Esophagus muscularis mucosa (tissue), 4 donors: ENCODE measurements at places on chromosomes 16 and 17. TPM values are rescaled to one million over a fixed set of nuclear protein-coding genes. Genes with fewer than 3 reads are reported as not detected.
A peak's percentile ranks its signal among the peaks of the same experiment; 100 is the strongest.

The ASPHD1 gene
- not detected for total RNA-seq

The MED13 gene
- 48.9 TPM for total RNA-seq

The ZNF771 gene
- 24.4 TPM for total RNA-seq

The FA2H gene
- total RNA-seq = 0.92 TPM

DNA sequence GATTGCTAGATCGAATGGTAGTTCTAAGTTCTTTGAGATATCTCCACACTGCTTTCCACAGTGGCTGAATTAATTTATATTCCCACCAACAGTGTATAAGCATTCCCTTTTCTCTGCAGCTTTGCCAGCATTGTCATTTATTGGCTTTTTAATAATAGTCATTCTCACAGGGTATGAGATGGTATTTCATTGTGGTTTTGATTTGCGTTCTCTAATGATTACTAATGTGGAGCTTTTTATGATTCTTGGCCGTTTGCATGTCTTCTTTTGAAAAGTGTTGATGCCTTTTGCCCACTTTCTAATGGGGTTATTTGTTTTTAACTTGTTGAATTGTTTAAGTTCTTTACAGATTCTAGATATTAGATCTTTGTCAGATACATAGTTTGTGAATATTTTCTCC is 36.5 kb upstream of the BCAS3 start:
- no peak for DNase-seq

DNA sequence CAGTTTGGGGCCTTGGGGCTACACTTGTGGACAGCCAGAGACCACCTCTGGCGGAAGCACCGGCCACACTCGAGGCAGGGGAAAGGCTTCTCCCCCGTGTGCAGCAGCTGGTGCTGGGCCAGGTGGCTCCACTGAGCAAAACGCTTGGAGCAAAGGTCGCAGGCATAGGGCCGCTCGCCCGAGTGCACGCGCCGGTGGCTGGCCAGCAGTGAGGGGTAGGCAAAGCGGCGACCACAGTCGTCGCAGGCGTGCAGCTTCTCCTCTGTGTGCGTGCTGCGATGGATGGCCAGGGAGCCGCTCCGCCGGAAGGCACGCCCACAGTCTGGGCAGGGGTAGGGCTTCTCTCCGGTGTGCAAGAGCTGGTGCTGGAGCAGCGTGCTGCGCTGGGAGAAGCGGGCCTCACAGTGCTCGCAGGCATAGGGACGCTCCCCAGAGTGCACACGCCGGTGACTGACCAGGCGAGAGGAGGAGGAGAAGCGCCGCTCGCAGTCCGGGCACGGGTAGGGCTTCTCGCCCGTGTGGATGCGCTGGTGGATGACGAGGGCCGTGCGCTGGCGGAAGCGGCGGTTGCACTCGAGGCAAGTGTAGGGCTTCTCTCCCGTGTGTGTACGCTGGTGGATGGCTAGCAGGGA is 5.8 kb downstream of the ZNF689 start:
- DNase-seq = no peak

GRCh38 chr17:72719206-72719577 is 373.3 kb downstream of the SLC39A11 start:
- DNase-seq = no peak

DNA sequence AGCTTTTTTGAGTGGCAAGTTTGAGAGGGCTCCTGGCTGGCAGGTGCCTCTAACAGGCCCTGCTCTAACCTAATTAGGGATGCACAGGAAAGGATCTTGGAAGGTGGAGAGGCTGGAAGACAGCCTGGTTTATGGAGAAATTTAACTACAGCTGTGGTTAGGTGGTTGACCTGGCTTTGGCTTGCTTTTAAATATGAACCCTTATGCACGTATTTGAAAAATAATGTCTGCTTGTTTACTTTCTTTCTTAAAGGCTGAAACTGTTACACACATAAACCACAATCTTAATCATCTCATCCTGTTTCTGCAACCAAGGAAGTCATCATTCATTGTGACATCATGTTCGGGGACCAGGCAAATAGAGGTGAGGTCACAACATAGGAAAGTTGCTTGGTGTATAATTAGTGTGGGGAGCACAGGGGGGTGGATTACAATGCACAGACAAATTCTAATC is 23.1 kb upstream of the DHRS13 start:
- DNase-seq = no peak

The MYO15B gene
- 61.9 TPM for total RNA-seq

DNA sequence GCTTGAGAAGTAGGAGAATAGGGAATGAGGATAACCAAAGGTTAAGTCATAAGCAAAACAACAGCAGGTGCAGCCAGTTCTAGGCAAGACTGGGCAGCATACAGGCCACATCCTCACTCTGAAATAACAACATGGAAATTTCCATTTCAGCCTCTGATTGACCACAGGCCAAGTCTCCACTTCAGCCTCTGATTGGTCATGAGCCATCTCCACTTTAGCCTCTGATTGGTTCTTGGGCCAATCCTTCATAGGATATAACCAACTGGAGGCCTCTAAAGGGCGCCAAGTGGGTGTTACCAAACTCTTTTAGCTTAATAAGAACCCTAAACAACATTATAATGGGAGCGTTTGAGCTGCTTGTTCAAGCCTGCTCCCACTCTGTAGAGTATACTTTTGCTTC is 512.0 kb downstream of the NPIPA7 start:
- DNase-seq = peak; percentile 68

GRCh38 chr17:30505868-30506417 is 28.7 kb downstream of the GOSR1 start:
- no peak for DNase-seq

DNA sequence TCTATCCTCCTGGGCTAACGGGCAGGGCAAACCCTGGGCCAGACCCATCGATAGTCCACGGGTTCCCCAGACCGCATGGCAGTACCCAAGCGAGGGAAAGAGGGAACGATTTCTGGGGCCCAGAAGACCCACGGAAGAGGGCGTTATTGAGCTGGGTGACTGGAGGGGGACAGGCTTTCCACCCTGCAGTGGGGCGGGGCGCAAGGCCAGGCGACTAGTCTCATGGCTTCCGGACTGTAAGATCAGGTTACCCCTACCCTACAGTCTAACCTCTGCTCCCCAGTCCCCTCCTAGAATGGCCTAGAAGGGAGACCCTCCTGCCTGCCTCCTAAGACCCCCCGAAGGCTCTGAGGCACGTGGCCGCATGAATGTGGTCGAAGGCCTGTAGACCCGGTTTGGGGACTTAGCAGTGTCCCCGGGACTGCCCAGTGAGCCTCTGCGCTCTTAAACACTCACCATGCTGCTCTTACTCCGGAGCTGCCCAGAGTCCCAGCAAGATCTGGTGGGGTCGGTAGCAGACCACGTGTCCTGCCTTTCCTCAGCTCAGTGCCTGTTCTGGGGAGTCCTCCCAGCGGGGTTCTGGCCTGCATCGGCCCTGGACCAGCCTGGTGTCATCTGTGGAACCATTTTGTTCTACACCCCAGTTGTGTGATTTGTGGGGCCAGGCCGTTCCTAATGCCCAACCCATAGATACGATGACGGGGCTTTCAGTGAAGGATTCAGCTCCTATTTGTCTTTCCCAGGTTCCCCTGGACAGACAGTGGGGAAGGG is 13.2 kb upstream of the AURKB start:
- DNase-seq = no peak

The SPNS2 gene
- 19.4 TPM for total RNA-seq

- DNase-seq = no peak
Observed at GRCh38 chr16:55710466-55710865, 54.7 kb downstream of the SLC6A2 start.

The SLC35G6 gene
- total RNA-seq = not detected

DNA sequence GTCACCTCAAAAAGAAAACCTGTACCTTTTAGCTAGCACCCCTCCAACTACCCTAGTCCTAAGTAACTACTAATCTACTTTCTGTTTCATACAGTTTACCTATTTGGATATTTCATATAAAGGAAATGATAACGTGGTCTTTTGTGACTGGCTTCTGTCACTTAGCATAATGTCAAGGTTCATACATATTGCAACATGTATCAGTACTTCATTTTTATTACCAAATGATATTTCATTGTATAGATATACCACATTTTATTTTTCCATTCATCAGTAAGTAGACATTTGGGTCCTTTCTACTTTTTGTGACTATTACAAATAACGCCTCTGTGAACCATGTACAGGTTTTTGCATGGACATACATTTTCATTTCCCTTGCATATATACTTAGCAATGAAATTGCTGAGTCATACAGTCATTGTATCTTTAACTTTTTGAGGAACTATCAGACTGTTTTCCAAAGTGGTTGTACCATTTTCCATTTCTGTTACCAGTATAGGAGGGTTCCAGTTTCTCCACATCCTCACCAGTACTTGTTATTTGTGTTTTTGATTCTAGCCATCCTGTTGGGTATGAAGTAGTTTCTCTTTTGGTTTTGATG is 23.7 kb downstream of the MOSMO start:
- DNase-seq = no peak

The IL17C gene
- not detected for total RNA-seq

DNA sequence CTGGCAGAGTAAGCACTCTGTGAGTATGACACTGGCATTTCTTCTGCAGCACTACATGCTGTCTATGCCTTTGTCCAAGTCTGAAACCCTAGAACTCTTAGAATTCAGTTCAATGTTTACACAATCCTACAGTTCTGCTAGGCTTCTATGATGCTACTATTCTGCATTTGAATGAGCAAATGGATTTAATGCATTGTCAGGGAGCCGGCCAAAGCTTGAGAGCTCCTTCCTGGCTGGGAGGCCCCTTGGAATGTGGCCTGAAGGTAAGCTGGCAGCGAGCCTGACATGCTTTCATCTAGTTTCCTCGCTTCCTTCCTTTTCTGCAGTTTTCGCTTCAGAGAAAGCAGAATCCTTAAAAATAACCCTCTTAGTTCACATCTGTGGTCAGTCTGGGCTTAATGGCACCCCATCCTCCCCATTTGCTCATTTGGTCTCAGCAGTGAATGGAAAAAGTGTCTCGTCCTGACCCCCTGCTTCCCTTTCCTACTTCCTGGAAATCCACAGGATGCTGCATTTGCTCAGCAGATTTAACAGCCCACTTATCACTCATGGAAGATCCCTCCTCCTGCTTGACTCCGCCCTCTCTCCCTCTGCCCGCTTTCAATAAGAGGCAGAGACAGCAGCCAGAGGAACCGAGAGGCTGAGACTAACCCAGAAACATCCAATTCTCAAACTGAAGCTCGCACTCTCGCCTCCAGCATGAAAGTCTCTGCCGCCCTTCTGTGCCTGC is at the start of gene CCL2:
TSS of gene CCL2 (plus strand) at position 635 of the 730 bp plus-strand sequence. CDS start at position 700, 65 bp downstream.
- DNase-seq = peak; percentile 96

- no peak for DNase-seq
Observed at GRCh38 chr16:87160234-87160636, 157.0 kb downstream of the C16orf95 start.

DNA sequence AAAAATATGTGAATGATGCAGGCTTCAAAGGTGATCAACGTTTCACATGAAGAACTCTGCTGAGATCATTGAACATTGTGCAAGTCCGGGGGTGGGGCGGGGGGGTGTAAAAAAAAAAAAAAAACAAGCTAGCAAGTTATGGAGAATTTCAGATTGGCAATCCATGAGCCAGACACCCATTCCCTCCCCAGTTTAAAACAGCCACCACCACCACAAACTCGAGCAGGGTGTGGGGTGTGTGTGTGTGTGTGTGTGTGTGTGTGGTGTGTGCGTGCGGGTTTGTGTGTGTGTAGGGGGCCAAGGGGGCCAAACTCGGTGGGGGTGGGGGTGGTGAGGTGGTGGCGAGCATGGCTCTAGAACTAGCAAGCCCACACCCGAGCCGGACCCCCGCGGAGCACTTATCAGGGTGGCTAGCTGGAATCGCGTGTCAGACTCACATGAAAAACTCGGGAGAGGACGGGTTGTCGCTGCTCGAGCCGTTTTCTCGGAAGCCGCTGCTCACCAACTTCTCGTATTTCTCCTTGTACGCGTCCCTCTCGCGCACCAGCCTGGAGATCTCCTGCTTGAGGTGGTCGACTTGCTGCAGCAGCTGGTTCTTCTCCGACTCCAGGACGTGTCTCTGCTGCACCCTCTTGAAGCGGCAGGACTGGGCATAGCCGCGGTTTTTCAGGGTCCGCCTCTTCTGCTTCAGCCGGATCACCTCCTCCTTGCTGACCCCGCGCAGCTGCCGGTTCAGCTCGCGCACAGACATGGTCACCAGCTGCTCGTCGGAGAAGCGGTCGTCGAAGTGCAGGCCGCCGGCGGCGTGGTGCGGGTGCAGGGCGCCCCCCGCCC is 2.0 kb downstream of the MAF start:
- DNase-seq = no peak

- DNase-seq = no peak
Observed at GRCh38 chr17:28634206-28634865, 10.6 kb downstream of the BLTP2 start.

The ADAM11 gene
- 0.50 TPM for total RNA-seq

DNA sequence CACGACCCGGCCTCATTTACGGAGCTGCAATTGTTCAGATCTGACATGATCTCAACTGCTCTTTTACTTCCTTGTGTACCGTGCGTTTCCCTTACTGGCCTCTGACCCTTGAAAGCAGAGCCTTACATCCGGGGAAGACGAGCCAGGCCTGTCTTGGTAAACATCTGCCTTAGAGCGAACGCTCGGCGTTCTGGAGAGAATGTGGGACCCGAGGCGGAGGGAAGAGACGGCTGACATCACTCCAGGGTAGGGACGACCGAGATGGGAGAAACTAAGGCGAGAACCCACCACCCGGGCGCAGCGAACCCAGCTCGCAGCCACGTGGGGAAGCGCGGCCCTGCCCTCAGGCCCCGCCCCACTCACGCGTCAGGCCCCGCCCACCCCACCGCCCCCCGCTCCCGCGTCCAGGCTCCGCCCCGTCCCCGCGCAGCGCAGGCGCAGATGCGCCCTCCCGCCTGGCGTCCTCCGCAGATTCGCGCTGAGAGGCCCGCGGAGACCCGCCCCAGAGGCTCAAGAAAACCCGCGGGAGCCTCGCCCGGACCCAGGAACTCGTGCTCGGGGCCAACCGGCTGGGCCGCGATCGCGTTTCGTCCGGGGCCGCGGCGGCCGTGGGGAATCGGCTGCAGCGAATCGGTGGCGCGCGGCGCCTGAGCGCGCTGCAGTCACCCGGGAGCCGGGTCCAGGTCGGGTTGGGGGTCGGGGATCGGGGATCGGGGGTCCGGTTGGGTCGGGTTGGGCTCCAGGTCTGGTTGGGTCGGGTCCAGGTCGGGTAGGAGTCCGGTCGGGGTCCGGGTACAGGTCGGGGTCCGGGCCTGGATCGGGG is at the start of gene TELO2:
TSS of gene TELO2 (plus strand) at position 438 of the 823 bp plus-strand sequence. CDS start 922 bp downstream, outside the sequence.
- DNase-seq = peak; percentile 94

The ESRP2 gene
- 0.17 TPM for total RNA-seq

DNA sequence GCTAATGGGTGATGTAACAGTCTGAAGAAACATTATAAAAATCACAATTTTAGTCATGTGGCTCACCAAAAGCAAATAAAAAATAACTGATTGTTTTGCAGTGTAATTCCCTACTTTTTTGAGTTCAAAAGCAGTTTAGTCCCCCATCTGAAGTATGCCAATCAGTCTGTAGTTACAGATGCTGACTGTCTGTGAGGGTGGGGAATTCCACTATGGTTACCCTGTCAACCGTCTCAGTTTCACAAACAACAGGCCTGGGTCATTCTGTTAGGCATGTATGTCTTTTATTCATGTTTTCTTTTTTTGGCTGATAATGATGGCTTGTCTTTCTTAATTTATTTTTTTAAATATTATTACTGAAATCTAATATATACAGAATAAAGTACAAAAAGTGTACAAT is 69.3 kb downstream of the STXBP4 start:
- no peak for DNase-seq
